ENCODE measurements at places on chromosomes 1 and 21.

DNA sequence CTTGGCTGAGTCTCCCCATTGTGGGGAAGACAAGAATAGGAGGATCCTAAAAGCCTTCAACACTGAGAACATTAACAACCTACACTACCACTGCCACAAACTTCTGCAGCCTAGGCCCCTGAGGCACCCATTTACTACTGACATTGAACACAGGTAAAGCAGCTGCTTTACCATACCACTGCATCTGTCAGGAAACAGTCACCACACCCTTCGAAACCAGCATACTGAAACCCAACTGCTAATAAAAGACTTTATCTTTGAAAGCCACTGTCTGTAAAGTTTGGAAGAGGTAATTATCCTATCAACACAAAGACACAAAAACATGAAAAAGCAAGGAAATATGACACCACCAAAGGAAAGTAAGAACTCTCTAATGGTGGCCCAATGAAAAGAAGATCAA, 7.4 kb downstream of the IFNAR1 start:
- no peak for DNase-seq

DNA sequence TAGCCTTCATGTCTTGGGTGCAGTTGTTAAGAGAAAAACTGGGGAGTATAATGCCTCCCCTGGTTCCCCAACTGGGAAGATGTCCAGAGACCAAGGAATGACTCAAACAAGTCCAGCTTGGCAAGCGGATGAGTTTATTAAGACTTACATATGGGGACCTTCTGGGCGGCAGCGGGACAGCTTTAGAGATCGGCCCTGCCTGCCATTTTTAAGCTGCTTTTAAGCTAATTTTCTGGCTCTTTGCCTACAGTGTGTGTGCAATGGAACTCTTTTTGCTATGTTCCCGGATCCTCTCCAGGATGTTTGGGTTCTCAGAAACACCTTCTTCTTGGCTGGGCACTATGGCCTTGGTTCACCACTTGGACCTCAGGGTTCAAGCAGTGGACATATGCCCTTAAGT, 99.5 kb downstream of the RYR2 start:
- no peak for DNase-seq

GRCh38 chr1:155847823-155848529, 9.0 kb downstream of the GON4L start:
- DNase-seq: no peak

DNA sequence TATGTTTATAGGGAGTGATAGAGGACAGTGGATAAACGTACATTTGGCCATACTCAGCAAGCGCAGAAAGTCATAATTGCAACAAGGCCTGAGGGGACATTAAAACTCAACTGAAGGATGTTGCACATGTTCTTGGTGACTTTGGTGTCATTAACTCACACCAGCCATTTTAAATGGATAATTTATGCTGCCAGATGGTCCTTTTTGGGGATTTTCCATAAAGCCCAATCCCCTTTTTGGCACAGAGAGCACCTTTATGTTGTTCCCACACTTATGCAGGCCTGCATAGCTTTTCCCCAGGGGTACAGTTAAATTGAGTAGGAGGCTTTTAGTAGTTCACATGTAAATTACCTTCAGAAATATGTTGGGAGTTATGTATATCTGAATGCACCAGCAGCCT, 279.6 kb downstream of the NFIA start:
- no peak for DNase-seq

DNA sequence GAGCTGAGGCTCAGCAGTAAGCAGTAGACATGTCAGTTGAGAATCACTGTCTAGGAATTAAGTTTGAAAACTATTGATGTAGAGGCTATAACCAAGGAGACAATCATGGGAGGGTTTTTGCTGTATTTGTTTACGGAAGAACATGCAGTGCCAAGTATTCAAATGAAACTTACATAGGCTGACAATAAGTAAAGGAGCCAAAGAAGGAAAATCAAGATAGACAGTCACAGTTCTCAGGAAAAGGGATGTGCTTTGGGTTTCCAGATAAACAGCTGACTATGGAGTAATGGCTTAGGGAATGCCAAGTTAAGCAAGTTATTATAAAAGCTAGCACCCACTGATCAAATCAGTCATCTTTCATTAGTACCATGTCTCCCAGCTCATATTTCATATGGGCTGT, 21.5 kb downstream of the GNG12 start:
- no peak for DNase-seq
